ENCODE measurements at places on chromosomes 5 and 9.

GRCh38 chr5:52702877-52703276 lies 84.8 kb upstream of the ITGA1 start:
- no peak for DNase-seq

DNA sequence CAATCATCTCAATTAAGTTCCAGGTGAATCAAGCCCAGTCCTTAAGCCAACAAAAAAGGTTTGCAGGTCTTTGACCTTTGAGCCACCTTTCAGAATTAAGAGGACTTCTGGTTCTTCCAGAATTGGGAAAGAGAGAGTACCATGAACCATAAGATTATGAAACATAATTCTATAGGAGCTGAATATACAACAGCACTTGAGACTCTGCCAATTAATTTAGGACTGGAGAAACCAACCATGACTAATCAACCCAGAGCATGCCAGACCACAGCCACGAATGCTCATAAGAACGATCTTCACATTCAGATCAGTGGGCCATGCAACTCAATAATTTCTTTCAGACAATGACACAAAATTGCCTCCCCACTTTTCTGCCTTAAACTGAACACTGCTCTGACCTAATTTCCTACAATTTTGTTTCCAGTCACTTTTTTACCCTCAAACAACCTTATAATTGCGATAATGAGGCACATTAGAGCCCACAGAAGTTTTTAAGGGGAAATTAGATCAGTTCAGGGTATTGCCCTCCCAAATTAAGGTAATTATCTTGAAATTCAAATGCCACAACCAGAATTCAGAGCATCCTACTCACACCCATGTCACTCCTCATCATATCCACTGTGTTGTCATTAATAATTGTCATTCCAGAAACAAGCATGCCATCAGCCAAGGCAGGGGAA lies 213.4 kb downstream of the ATPSCKMT start:
- no peak for DNase-seq

GRCh38 chr9:117413346-117414219 lies 1.3 kb downstream of the ASTN2 start:
- peak; percentile 14 for DNase-seq

GRCh38 chr9:120904978-120905301 lies 21.7 kb downstream of the TRAF1 start:
- DNase-seq, result no peak
